ENCODE measurements at places on chromosomes 2 and 18.

DNA sequence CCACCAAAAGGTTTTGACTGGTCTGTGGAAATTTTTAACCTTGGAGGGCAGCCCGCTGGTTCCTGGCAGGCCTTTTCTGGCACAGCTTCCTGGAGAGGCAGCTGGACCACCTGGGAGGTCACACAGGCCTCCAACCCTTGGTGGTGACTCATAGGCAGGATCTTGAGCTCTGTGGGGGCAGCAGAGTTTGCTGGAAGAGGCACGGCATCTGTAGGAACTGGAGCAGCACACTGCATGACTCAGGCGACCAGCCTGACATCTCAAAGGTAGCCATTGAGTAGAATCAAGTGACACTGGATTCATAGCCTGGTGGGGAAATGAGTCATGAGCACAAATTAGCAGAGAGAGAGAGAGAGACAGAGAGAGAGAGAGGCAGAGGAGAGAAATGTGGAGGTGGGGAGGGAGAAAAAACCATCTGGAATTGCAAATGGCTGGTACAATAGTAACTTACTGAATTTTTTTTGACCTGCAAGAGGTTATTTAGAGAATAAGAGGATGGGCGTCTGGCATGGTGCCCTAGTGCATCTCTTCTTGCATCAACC, 57.4 kb downstream of the TRPM8 start:
- DNase-seq, result no peak

DNA sequence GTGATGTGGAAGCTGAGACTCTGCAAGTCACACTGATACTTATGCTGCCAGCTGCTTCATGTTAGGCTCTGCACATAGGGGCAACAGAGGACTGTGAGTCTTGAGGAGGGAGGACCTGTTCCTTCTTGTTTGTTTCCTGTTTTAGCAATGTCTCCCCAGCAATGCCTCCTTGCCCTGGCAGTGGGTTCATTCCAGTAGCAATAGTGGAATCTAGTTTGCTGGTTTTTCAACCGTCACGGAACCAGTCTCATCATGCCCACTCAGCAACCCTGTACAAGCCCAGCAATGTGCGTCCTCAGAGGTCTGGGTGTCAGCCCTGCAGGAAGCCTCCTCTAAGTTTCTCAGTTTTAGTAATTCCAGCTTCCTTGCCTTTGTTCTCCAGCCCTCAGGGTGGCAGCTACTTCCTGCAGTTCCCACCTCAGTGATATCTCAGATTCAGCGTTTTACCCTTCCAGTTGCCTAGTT, 20.5 kb upstream of the ITGB6 start:
- DNase-seq, result peak; percentile 27

- no peak for DNase-seq
Observed at GRCh38 chr2:28232295-28232694, 160.4 kb upstream of the FOSL2 start.

- DNase-seq, result no peak
Observed at GRCh38 chr2:169254774-169255173, 107.6 kb downstream of the LRP2 start.

GRCh38 chr18:35691625-35692024, 110.1 kb downstream of the GALNT1 start:
- DNase-seq, result no peak

DNA sequence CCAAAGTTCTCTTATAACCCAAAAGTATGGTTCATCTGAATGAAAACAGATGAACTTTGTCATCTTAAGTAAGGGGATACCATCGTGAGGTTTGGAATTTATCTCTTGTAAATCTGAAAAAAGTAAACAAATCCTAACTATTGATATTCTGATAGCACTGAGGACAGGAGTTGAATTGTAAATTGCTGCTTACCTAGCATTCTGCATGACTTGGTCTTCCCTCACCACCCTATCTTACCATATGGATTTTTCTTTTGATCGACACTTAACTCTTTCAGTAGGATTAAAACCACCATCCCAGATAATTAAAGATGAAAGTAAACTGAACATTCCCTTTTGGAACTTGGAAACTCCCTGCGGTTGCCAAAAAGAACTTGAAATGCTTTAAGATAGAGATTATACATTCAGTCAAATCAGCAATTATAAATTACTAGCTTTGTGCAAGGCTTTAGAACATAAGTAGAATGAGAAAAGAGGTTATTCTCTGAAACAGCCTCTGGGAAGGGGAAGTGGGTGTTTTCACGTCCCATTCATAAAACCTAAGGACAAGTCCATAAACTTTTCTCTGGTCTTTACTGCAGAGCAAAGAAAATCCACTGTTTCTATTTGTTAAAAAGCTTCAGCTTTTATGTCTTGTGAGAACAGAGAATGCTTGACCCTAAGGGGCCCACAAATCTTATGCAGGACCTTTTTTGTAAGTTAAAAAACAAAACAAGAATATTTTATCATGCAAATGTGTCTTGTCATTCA, 49.7 kb upstream of the ZNF397 start:
- DNase-seq, result no peak
